ENCODE measurements at places on chromosomes 1 and 21.

DNA sequence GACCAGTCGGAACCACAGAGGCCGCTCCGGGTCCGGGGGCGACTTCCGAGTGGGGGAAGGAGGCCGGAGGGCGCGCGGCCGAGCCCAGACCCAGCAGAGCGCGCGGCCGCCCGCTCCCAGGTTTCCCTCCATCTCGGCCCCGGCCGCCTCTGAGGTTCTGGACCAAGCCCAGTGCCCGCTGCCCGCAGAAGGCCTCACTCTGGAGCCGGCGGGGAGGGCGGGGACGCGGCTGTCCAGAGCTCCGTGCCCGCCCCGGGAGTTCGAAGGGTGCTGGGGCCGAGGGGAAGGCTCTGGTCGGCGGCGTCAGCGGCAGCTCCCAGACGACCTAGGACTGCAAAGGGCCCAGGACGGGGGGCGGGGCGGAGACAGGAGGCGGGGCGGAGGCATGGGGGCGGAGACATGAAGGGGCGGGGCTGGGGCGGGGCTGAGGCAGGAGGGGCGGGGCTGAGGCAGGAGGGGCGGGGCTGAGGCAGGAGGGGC lies 48.0 kb upstream of the SLC19A1 start:
- peak overlapping the region; percentile 46 for H3K4me3 ChIP-seq
- H3K4me1 ChIP-seq, result no peaks in the 10 kb centered on the region
- H3K27me3 ChIP-seq, result peaks cover 38% of the 10 kb centered on the region
- no peak for DNase-seq
- no peak overlapping the region for H3K27ac ChIP-seq

GRCh38 chr1:114292194-114292593 lies 138.5 kb upstream of the SYT6 start:
- peaks cover 8% of the 10 kb centered on the region for H3K27me3 ChIP-seq
- H3K4me3 ChIP-seq, result no peak overlapping the region
- H3K4me1 ChIP-seq, result peaks cover 4% of the 10 kb centered on the region
- no peak overlapping the region for H3K27ac ChIP-seq
- no peak for DNase-seq

DNA sequence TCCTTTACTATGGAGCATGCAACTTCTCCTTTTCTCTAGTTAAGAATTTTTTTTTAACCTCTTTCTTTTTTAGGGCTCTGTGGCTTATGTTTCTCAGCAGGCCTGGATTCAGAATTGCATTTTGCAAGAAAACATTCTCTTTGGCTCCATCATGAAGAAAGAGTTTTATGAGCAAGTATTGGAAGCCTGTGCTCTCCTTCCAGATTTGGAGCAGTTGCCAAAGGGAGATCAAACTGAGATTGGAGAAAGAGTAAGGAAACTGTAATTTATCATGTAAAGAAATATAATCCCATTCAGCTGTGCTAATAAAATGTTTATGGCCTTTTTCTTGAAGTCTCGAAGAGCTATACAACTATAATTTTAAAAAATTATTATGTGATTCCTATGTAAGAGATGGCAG lies 70.1 kb downstream of the HSPA13 start:
- H3K27ac ChIP-seq, result no peak overlapping the region
- H3K4me1 ChIP-seq, result no peaks in the 10 kb centered on the region
- H3K27me3 ChIP-seq, result no peaks in the 10 kb centered on the region
- H3K4me3 ChIP-seq, result no peak overlapping the region

GRCh38 chr1:21361506-21361905 lies 71.2 kb upstream of the ECE1 start:
- no peak overlapping the region for H3K4me3 ChIP-seq
- H3K27ac ChIP-seq, result no peak overlapping the region
- DNase-seq, result no peak

- DNase-seq, result no peak
- H3K27ac ChIP-seq, result no peak overlapping the region
- no peaks in the 10 kb centered on the region for H3K36me3 ChIP-seq
- H3K27me3 ChIP-seq, result no peaks in the 10 kb centered on the region
Measured at GRCh38 chr21:33849834-33850233, 65.8 kb downstream of the ATP5PO start.

- peaks cover 16% of the 10 kb centered on the region for H3K27me3 ChIP-seq
- no peak for DNase-seq
- no peak overlapping the region for H3K27ac ChIP-seq
Measured at GRCh38 chr1:10939654-10940450, 72.6 kb upstream of the TARDBP start.

- H3K27ac ChIP-seq, result peak overlapping the region; percentile 81
- H3K4me3 ChIP-seq, result no peak overlapping the region
- no peaks in the 10 kb centered on the region for H3K27me3 ChIP-seq
- no peaks in the 10 kb centered on the region for H3K36me3 ChIP-seq
- no peak for DNase-seq
Measured at GRCh38 chr1:235075048-235075776, 53.4 kb downstream of the TOMM20 start.

- H3K4me3 ChIP-seq, result no peak overlapping the region
- H3K36me3 ChIP-seq, result no peaks in the 10 kb centered on the region
- DNase-seq, result peak; percentile 20
- no peaks in the 10 kb centered on the region for H3K27me3 ChIP-seq
- H3K4me1 ChIP-seq, result peaks cover 11% of the 10 kb centered on the region
Measured at GRCh38 chr1:41888756-41889155, 30.0 kb downstream of the HIVEP3 start.

DNA sequence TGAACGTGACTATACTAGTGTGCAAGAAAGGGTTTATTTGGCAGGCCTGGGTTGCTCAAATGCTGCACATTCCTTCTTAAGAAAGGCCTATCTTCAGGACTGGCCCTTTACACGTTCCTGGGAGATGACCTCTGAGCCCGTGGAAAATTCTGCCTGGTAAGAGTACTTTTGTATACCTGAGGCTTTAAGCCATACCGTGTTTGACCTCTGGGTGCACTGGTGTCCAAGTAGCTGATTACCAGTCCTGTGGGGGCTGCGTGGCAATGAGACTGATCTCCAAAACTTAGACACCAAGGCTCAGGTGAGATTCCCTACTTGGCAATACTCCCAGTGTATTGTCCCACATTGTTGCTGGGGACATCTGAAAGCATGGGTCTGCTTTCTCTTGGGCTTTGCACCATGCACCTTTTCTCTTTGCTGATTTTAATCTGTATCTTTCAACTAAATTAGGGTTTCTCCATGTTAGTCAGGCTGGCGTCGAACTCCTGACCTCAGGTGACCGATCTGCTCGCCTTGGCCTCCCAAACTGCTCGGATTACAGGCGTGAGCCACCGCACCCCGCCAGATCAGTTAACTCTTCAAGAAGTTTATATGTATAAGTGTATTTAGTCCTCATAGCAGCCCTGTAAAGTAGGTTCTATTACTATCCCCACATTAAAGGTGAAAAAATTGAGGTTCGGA lies 44.5 kb downstream of the TRIM33 start:
- H3K4me1 ChIP-seq, result peaks cover 33% of the 10 kb centered on the region
- no peaks in the 10 kb centered on the region for H3K27me3 ChIP-seq
- peaks cover 16% of the 10 kb centered on the region for H3K36me3 ChIP-seq

GRCh38 chr1:226310637-226311195 lies 1.8 kb upstream of the LIN9 start:
- H3K4me3 ChIP-seq, result peak overlapping the region; percentile 86
- H3K27me3 ChIP-seq, result peaks cover 3% of the 10 kb centered on the region
- H3K4me1 ChIP-seq, result peaks cover 16% of the 10 kb centered on the region
- no peak for DNase-seq
- no peaks in the 10 kb centered on the region for H3K36me3 ChIP-seq
- H3K27ac ChIP-seq, result no peak overlapping the region

GRCh38 chr1:22105611-22106207 lies 37.2 kb downstream of the WNT4 start:
- H3K4me3 ChIP-seq, result peak overlapping the region; percentile 6
- H3K4me1 ChIP-seq, result peaks cover 41% of the 10 kb centered on the region
- no peaks in the 10 kb centered on the region for H3K27me3 ChIP-seq

GRCh38 chr1:209646558-209646957 lies 5.7 kb downstream of the LAMB3 start:
- DNase-seq, result no peak
- H3K4me3 ChIP-seq, result no peak overlapping the region
- peak overlapping the region; percentile 39 for H3K27ac ChIP-seq
- H3K4me1 ChIP-seq, result peaks cover 38% of the 10 kb centered on the region

- peak overlapping the region; percentile 33 for H3K27ac ChIP-seq
- no peak overlapping the region for H3K4me3 ChIP-seq
- no peaks in the 10 kb centered on the region for H3K36me3 ChIP-seq
- H3K4me1 ChIP-seq, result peaks cover 14% of the 10 kb centered on the region
- no peak for DNase-seq
Measured at GRCh38 chr1:217029281-217030157, 306.3 kb upstream of the ESRRG start.

DNA sequence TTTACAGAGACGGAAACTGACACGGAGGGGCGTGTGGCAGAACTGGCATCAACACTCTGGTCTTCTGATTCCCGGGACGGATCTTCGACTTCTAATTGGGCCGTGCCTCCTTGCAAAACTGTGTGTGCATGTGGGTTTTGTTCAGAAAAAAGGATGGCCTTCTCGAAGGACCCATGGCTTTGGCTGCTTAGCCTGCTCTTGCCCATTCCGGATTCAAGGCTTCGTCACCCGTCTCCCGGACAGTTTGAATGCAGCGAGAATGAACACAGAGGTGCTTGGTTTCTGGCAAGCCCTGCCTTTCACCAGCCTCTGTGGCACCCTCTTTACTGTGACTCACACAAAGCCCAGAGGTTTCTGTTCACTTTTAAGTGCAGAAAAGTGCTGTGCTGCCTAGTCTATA lies 120.1 kb downstream of the PRDM2 start:
- no peak for DNase-seq
- no peak overlapping the region for H3K27ac ChIP-seq
- H3K36me3 ChIP-seq, result no peaks in the 10 kb centered on the region
- H3K27me3 ChIP-seq, result no peaks in the 10 kb centered on the region
- H3K4me3 ChIP-seq, result no peak overlapping the region

DNA sequence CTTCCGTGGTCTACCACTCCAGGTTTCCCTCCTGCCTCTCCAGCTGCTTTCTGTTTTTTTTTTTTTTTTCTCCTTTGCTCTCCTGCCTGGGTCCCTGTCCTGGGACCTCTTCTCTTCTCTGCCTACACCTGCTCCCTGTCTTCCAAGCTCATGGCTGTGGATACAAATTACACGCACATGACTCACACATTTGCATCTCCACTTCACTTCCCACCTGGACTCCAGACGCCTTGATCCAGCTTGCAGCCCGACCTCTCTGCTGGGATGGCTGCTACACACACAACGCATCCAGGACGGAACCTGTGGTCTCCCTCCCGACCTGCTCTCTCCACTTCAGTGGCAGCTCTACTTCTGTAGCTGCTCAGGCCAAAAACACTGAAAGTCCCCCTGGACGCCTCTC lies 44.4 kb upstream of the B3GALT5 start:
- DNase-seq, result no peak
- H3K36me3 ChIP-seq, result no peaks in the 10 kb centered on the region
- no peaks in the 10 kb centered on the region for H3K4me1 ChIP-seq
- no peak overlapping the region for H3K27ac ChIP-seq
- peaks cover 3% of the 10 kb centered on the region for H3K27me3 ChIP-seq

- no peaks in the 10 kb centered on the region for H3K27me3 ChIP-seq
- no peak overlapping the region for H3K4me3 ChIP-seq
- H3K27ac ChIP-seq, result no peak overlapping the region
- H3K36me3 ChIP-seq, result peaks cover 3% of the 10 kb centered on the region
- DNase-seq, result no peak
Measured at GRCh38 chr21:16974060-16974459, 538.8 kb upstream of the CXADR start.

DNA sequence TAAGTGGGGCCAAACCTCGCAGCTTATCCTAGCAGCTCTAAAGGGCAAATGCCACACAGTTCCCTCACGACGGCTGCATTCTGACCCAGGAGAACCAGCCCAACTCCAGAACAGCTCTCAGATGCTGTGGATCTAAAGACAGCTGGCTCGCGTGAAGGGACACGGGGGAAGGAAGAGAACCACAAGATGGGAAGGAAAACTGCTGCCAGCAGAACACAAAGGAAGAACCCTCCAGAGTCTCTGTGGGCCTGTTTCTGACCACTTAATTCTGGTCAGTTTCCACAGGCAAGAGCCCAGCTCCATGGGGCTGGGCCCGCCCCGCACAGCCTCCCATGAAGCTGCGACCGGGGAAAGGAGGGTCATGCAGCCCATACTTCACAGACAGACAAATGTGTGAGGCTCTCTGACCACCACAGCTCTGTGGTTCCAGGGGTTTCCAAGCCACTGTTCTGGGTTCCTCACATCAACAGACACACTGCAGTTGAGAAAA lies 61.1 kb downstream of the SLC45A1 start:
- H3K27me3 ChIP-seq, result no peaks in the 10 kb centered on the region
- DNase-seq, result no peak

DNA sequence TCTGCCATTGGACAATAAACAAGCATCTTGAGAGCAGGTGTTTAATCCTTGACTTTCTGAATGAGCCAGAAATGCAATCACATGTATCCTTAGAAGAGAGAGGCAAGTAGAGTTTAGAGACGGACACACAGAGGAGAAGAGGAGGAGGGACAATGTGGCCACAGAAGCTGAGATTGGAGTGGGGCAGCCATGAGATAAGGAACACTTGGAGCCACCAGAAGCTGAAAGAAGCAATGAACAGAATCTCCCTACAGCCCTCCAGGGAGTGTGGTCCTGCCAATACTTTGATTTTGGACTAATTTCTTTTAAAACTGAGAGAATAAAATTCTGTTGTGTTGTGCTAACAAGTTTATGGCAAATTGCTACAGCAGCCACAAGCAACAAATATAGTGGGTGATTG lies 141.0 kb downstream of the ATP6V1G3 start:
- DNase-seq, result no peak
- no peak overlapping the region for H3K4me3 ChIP-seq
- H3K36me3 ChIP-seq, result no peaks in the 10 kb centered on the region
- no peaks in the 10 kb centered on the region for H3K4me1 ChIP-seq
- H3K27ac ChIP-seq, result no peak overlapping the region
- H3K27me3 ChIP-seq, result peaks cover 7% of the 10 kb centered on the region

All from type B pancreatic cell (in vitro differentiated cells).